ENCODE measurements at places on chromosomes 2 and 18.

DNA sequence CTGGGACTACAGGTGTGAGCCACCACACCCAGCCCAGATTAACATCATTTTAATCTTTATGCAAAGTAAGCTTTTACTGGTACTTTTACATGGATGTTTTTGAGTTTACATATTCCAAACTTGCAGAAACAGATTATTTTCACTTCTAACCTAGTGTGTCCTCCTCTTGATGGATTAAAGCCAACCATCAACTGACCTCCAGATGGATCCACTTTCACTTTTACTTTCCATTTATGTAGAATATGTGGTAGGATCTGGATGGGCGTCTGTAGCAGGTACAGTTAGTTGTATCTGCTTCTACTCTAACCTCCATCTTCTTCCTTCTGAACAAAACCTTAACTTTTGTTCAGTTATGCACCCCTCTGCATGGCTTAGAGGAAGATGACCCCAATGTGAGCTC is 264.1 kb downstream of the CDH20 start:
- DNase-seq = no peak

GRCh38 chr18:42274488-42275137 is 319.6 kb downstream of the PIK3C3 start:
- no peak for DNase-seq

GRCh38 chr2:2847209-2847676 is 516.2 kb upstream of the MYT1L start:
- no peak for DNase-seq

GRCh38 chr2:25453199-25453905 is 111.6 kb upstream of the DNMT3A start:
- DNase-seq = no peak

DNA sequence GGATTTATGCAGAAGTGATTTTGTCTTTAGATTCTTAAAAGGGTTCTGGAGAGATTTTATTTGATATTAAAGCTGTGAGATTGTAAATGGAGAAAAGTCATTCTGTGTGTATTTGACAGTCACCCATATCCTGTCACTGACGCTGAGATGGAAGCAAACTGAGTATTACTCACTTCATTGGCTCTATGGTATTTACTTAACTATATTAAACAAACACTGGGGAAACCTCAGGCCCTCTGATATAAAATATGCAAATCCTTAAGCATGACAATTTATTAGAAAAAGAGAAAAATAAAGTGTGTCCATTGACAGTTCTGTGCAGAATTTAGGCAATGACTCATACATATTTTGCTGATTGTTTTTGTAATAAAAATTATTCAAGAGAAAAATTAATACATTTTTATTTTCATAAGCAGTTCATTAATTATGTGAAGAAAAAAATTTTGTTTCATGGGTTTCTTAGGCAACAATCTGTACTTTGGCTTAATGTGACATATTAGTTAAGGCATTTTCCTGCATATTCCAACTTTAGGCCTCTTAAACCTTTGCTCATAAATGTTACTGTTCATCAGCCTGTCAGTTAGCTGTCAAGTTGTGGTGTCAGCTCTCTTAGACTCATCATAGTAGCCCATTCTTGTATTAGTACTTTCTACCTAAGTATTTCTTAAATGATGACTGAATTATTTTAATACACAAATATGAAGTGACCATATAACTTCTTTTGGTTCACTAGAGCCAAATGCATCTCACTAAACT is 99.9 kb downstream of the PARD3B start:
- no peak for DNase-seq

DNA sequence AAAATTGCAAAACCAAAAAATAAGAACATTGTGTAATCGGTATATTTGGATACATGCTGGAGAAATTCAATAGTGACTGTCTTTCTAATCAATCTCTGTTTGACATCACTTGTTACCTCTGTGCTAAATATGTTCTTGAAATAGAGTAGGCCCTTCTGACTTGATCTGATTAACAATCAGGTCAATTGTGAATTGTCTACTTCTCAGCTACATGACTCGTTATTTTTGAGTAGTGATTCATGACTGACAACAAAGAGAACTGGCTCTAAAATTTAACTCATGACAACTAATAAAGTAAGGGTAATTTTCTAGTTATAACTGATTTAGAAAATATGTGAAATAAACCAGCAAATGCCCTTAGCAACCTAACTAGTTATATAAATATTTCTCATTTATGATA is 312.1 kb downstream of the TMX3 start:
- no peak for DNase-seq

GRCh38 chr2:63840081-63840784 is 1.5 kb upstream of the UGP2 start:
- DNase-seq = peak; percentile 12

GRCh38 chr2:98715812-98716451 is 15.0 kb downstream of the MGAT4A start:
- peak; percentile 12 for DNase-seq

GRCh38 chr2:26438926-26439325 is 37.2 kb downstream of the DRC1 start:
- DNase-seq = no peak

DNA sequence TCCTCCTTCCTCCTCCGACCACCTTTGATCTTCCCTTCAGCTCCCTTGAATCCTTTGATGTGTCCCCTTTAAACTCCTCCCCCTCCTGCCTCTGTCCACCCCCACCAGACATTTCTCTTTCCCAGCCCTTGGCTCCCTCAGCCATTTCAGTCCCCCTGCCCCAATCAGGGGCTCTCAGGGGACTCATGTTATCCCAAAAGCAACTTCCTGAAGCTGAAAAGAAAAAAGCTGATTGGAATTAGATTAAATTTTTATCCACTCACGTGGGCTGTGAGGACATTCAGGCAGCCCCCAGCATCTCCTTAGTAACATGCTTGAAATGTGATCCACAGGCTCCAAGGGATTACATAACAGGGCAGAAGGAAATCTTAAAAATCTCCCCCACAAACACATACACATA is 81.3 kb downstream of the NEURL3 start:
- DNase-seq = no peak

GRCh38 chr2:50865235-50865634 is 166.7 kb downstream of the NRXN1 start:
- no peak for DNase-seq

All from T follicular helper cell (primary cell).